Transverse colon (tissue), 4 donors: ENCODE measurements at places on chromosomes 2 and 18. TPM values are rescaled to one million over a fixed set of nuclear protein-coding genes. Genes with fewer than 3 reads are reported as not detected.

LTBP1 gene
- 22.1 TPM for total RNA-seq

GRCh38 chr2:132975193-132976105, 305.4 kb upstream of the LYPD1 start:
- DNase-seq: no peak

GRCh38 chr2:219538504-219538951, 5.1 kb downstream of the CHPF start:
- DNase-seq: no peak

DNA sequence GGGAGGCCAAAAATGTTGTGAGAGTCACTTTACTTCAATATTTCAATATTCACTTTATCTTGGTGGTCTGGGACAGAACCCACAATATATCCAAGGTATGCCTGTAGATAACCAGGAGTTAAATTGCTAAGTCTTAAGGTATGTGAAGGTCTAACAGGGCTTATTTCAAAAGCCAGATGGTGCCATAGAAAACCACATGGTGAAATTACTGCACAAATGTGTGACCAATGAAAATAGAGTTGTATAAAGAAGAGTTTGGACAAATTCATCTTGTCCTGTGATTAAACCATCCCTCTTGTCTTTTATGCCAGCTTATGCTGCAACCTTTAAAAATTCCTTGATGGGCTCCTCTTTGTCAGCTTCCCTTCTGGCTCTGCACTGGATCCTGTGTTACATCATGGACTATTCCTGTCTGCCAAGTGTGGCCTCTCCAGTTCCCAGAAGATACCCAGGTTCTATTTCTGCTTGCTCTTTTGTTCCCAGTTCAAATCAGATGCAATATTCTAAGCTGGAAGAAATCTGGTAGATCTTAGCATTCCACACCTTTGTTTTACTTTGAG, 46.8 kb downstream of the ANTXR1 start:
- no peak for DNase-seq

DNA sequence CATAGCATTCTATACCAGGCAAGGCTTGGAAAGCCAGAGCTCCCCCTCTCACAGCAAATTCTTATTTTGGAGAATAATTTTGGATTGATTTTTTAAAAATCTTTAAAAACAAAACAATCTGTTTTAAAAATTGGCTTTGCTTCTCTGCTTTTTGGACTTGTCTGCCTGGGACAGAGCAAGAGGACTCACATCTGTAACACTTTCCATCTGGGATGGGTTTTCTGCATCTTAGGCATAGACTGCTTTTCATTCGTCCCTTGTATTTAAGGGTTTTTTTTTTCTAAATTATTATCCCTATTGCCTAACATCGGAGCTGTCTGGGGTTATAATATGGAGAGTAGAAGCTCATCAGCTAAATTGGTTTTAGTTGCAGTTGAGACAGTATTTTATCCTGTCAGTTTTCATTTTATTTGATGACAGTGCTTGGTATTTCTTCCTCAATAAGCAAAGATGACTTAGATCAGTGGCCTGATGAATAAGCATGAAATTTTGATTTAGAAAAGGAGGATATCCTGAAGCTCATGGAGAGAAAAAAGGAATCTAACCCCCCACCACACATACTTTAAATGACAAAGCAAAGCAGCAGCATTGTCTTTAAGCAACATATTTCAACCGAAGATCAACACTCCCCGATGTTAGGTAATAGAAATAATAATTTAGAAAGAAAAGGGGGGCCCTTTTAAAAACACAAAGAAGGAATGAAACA, 2.3 kb upstream of the FZD7 start:
- DNase-seq: no peak
